Psoas muscle (tissue), 8 donors: ENCODE measurements at places on chromosomes 12 and 14. TPM values are rescaled to one million over a fixed set of nuclear protein-coding genes. Genes with fewer than 3 reads are reported as not detected.

Gene HOXC12
- total RNA-seq = not detected

Gene RNU4-1
- 2,969 TPM for total RNA-seq

Gene ARL1
- total RNA-seq = 73.1 TPM

DNA sequence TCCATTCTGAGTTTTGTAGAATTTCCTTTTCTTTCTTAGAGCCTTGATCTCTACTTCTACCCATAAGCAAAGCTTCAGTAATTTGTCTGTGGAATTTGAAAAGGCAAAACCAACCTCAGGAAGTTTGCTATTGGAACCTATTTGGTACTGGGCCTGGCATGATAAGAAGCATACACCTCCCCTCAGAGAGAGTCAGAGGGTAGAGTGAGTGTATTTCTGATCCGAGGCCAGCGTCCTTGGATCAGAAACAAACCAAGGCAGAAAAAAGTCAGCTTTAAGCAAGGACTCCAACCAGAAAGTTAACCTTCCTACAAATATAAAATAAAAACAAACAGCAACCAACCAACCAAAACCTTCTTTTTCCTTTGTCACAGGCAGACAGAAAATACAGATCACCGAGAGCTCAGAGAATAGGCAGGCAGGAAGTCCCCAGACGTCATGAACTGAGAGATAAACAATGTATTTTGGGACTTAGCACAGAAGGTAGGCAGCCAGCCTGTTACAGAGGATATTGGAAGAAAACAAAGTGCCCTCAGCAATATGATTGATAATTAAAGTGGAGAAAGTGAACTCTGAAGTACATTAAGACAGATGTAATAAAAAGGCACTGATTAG, 141.5 kb downstream of the NEDD1 start:
- DNase-seq = no peak

- DNase-seq = peak; percentile 92
Observed at GRCh38 chr12:104303538-104304151, at the start of gene EID3. EID3 (plus strand) TSS chr12:104303739; CDS start chr12:104303935, 196 bp downstream.

DNA sequence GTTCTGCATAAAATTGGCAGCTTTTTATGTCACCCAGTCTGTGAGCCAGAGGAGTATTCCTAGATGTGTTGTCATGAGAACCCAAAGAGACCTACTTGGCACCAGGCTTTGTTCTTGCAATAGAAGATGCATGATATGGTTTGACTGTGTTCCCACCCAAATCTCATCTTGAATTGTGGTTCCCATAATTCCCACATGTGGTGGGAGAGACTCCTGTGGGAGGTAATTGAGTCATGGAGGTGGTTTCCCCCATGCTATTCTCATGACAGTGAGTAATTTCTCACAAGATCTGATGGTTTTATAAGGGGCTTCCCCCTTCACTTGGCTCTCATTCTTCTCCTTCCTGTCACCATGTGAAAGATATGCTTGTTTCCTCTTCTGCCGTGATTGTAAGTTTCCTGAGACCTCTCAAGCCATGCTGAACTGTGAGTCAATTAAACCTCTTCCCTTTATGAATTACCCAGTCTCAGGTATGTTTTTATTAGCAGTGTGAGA, 572.0 kb upstream of the ATP2B1 start:
- no peak for DNase-seq

- DNase-seq = no peak
Observed at GRCh38 chr14:77859934-77860570, 60.1 kb downstream of the ADCK1 start.

DNA sequence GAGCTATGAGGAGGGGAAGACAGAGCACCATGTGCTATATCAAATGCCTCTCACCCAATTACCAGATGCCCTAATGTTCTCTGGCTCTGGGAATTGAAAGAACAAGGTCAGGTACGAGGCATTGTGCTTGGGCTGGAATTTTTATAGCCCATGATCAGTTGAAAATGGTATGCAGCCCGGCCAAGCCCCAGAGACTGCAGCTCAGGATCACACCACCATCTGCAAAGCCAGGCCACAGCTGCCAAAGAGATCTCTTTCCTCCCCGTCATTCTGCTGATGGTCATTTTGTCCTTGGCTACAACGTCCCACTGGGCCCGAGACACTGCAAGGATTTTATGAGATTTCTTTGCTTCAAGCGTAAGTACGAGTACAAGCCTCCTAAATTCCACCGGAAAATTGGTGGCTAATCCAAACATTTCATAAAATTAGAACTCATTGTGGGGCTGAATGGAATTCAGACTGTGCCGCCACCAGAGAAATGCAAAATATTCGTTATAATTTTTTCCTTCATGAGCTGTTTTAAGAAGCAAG, 15.1 kb downstream of the NUAK1 start:
- peak; percentile 81 for DNase-seq
